Stimulated activated naive CD8-positive, alpha-beta T cell treated with anti-CD3 and anti-CD28 coated beads, Interleukin-15, amount 100 ng/mL, for 72 hours (primary cell): ENCODE measurements at places on chromosomes 7 and 10.

- no peak for DNase-seq
Observed at GRCh38 chr7:77370606-77371005, 45.5 kb downstream of the GSAP start.

DNA sequence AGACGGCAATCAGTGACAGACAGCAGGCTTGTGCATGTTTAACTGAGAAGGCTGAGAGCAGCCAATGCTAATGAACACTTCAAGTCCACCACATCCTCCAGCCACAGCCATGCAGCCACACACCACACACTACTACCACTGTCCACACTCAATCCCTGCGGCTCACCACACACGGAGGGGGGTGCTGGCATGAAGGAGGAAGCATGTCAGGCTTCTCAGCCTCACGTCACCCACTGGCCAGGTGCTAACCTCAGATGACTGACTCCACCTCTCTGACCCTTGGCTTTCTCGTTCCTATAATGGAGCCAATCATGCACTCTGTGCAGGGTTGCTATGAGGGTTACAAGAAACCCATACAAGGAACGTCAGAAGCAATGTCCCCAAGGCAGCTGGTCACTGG is 165.4 kb upstream of the RNF32 start:
- no peak for DNase-seq

DNA sequence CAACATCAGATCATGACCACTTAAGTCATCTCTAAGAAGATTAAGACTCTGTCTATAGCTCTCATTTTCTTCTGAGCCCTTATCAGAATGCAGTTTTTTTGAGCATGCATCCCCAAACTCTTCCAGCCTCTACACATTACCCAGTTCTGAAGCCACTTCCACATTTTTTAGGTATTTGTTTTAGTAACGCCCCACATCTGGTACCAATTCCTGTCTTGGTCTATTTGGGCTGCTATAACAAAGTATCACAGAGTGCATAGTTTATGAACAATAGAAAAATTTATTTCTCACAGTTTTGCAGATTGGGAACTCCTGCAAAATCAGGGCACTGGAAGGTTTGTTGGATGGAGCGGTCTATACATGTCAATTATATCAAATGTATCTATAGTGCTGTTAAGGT is 107.7 kb upstream of the KCND2 start:
- DNase-seq = no peak

GRCh38 chr7:14630048-14630447 is 272.5 kb downstream of the DGKB start:
- DNase-seq = no peak

GRCh38 chr7:455110-455928 is 64.3 kb downstream of the PDGFA start:
- no peak for DNase-seq

GRCh38 chr7:44228571-44229350 is 28.0 kb downstream of the YKT6 start:
- no peak for DNase-seq

DNA sequence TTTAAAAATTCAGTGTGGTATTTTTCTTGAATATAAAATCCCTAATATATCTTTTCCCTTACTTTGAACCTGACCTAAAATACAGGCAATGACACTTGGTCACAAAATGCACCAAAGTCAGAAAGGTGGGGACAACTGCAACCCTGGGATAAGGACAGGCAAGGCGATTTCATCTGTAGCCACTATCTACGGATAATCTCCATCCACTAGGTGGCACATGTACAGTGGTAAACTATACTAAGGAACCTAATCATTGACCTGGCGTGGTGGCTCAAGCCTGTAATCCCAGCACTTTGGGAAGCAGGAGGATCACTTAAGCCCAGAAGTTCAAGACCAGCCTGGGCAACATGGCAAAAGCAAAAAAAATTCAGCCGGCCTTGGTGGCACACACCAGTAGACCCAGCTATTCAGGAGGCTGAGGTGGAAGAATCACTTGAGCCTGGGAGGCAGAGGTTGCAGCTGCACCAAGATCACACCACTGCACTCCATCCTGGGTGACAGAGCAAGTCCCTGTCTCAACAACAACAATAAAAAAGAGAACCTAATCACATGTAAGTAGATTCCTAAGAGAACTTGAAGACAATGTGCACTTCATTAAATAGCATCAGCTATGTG is 98.9 kb downstream of the KMT2C start:
- no peak for DNase-seq

DNA sequence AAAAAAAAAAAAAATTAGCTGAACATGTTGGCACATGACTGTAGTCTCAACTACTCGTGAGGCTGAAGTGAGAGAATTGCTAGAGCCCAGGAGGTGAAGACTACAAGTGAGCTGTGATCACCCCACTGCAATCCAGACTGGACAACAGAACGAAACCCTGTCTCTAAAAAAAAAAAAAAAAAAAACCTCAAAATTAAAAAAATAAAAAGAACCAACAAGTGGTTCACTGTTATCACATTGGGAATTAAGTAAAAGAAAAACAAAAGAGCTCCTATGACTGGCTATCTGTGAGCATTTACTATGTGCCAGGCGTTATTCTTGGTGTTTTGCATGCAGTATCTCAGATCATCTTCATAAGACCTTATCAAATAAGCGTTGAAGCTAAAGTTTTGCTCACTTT is 66.0 kb downstream of the ANLN start:
- DNase-seq = no peak

GRCh38 chr7:13603661-13604060 is 385.8 kb downstream of the ETV1 start:
- no peak for DNase-seq

- no peak for DNase-seq
Observed at GRCh38 chr7:52586704-52587103, 448.7 kb upstream of the POM121L12 start.

- no peak for DNase-seq
Observed at GRCh38 chr10:22646388-22646853, 68.0 kb downstream of the PIP4K2A start.

- no peak for DNase-seq
Observed at GRCh38 chr7:51242007-51242691, 74.5 kb downstream of the COBL start.

- DNase-seq = no peak
Observed at GRCh38 chr7:44666566-44666965, 60.1 kb downstream of the OGDH start.

DNA sequence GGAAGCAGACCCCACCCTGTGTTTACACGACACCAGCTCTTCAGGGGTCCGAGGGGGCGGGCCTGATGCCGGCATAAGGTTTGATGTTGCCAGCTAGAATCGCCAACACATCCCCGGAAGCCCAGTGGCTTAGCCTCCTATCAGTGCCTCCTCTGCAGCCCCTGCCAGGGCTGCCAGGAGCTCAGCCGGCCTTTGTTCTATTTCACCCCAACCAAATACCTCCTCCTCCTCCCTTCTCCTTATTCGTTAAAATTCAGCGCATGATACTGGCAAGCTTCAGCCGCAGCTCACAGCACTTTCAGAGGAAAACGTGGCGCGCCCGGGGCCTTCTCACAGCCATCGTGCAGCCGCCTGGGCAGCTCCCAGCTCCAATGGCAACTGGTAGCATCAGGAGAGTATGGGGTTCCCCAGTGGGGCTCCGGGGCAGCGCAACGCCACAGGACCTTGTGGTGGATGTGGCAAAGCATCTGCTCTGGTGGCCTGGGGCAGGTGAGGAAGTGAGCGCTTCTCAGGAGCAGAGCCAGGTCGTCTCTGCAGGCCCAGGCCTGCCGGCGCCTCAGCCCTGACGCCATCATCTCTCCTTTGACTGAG is 176.4 kb upstream of the RHEB start:
- no peak for DNase-seq

GRCh38 chr10:71968553-71969474 is 4.6 kb downstream of the CHST3 start:
- no peak for DNase-seq

DNA sequence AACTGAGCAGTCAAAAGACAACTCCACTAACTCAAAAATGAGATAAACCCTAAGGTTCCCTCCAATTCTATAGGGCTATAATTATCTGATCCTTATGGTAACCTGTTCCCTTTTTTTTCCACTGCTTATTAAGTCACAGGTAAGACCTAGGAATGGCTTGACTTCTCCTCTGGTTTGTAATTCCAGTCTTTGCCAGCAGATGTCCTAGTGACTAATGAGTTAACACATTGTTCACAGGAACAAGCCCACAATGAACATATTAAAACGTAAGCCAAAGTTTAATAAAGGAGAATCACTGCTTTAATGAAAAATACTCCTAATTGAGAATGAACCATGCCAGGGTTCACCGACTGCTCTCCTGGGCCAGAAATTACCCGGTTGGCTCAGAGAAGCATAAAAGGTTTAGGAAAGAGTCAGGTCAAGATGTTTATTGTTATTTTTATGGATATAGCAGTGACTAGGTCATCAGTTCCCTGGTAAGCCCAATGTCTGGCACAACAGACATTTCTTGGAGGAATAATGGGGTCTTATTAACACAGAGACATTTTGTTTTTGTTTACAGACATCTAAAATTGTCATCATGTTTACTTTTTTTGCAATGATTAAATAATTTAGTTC is 120.1 kb downstream of the ELAPOR2 start:
- peak; percentile 20 for DNase-seq

GRCh38 chr7:149821191-149822148 is 16.7 kb upstream of the ZNF862 start:
- no peak for DNase-seq

GRCh38 chr7:19305698-19306097 is 160.5 kb upstream of the FERD3L start:
- DNase-seq = no peak

DNA sequence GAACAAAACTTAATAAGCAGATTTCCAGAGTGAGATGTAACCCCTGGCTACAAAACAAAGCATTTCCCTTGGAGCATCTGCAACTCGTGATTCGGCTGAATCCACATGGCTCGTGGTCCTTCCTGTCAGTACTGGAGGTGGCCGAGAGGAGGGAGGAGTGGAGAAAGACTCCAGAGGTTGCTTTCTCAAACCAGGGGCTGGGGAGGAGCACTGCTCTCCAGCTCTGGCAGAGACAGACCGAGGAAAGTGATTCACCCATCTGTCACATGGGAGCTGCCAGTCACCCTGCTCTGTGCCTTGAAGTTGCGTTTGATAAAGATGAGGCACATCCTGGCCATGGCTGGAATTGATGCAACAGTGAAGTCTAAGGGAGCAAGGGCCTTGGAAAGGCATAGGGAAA is 72.7 kb downstream of the COL13A1 start:
- no peak for DNase-seq

GRCh38 chr10:91462423-91462822 is 52.3 kb downstream of the HECTD2 start:
- DNase-seq = no peak

- DNase-seq = peak; percentile 27
Observed at GRCh38 chr7:127792528-127793342, 140.7 kb downstream of the SND1 start.

DNA sequence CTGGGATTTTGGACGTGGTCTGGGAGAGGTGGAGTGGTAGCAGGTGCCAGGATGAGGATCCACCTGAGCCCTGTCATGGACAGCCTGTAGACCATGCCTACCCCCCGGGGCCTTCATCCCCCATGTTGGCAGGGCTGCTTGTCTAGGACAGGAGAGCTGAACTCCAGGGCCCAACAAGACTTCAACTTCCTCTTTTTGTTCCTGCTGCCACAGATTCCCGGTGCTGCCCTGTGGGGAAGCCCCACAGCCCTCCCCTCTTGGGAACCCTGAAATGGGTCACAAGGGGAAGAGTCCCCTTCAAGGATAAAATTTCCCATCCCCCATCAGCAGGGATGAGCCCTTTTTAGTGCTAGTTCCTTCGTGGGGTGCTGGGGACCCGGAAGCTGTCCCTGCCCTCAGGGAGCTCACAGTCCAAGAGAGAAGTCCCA is 1.3 kb upstream of the CUEDC2 start:
- DNase-seq = no peak

- DNase-seq = no peak
Observed at GRCh38 chr7:24778543-24779282, 21.4 kb upstream of the GSDME start.

DNA sequence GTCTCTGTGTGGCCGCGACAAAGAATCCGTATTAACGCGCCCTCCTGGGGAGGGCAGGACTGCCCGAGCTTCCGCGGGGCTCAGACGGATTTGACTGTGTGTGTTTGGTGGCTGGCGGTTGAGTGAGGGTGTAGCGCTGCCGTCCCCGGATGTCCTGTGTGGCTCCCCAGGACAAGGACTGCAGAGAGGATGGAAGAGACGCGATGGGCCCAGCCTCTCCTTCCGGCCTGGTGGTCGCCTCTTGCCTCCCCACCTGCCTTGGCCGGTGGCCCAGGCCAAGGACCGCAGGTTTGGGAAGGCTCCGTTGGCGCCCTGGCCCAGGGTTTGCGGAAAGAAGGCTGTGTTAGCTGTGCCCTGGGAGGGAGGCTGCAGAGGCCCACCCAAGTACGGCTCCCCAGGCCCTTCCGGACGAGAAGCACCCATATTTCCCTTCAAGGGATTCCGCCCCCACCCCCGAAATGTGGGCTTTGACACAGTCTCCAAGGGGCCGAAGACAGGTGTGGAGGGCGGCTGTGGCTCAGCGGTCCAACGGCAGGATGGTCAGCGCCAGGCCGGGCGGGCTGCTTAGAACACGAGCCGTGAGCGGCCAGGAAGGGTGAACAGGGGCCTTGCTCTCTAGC is 2.3 kb downstream of the UNCX start:
- DNase-seq = peak; percentile 37

DNA sequence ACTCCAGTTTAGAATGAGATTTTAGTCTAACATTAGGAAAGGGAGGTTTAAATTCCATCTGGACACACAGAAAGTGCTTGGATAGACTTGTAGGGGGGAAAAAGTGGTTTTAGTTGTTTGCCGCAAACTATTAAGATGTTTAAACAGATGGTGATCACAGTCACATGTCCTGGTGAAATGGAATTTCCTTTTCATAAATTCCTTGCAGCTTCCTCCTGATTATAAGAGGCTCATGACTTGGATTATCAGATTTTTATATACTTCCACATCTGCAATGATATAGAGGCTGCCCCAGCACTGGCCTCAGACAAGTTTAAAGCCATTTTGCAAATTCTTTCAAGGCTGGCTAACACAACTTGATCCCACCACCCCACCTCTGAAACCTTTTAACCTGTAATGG is 106.4 kb upstream of the ARMC3 start:
- DNase-seq = no peak

GRCh38 chr10:11237571-11237970 is 219.9 kb downstream of the CELF2 start:
- no peak for DNase-seq

- DNase-seq = no peak
Observed at GRCh38 chr10:129879655-129880054, 84.4 kb downstream of the EBF3 start.

DNA sequence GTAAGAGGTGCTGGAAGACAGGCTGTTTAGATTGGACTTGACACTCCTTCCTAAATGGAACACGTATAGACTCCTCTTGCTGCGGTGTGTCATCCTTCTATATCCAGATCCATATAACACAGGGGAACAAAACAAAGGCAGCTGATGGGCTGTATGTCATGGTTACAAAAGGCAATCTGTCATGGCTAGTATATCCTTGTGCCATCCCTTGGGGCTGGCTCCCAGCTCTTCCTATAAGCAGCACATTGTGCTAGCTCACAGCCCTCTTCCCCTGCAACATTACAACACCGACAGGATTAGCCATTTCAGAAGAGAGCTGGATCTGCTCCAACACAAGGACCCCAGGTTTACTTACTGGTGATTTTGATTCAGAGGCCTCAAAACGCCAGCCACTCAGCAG is 15.3 kb downstream of the LIPK start:
- DNase-seq = no peak
